ENCODE measurements at places on chromosomes 4 and X. TPM values are rescaled to one million over a fixed set of nuclear protein-coding genes. Genes with fewer than 3 reads are reported as not detected.

TRIM2 gene
- total RNA-seq, result 90.6 TPM

RAB40AL gene
- 2.3 TPM for total RNA-seq

ZNF732 gene
- 0.44 TPM for total RNA-seq

TLR2 gene
- total RNA-seq, result 13.9 TPM

NDNF gene
- total RNA-seq, result 26.3 TPM

F8 gene
- 28.2 TPM for total RNA-seq

KCNIP4 gene
- 1.7 TPM for total RNA-seq

CWH43 gene
- 17.3 TPM for total RNA-seq

AR gene
- 26.2 TPM for total RNA-seq

MMRN1 gene
- total RNA-seq, result 32.3 TPM

CYBB gene
- total RNA-seq, result 13.7 TPM

LAS1L gene
- 41.1 TPM for total RNA-seq

NPY2R gene
- not detected for total RNA-seq

C4orf17 gene
- not detected for total RNA-seq

TMEM271 gene
- total RNA-seq, result not detected

CLIC2 gene
- total RNA-seq, result 16.7 TPM

TMPRSS11B gene
- total RNA-seq, result not detected

HSD17B13 gene
- 0.31 TPM for total RNA-seq

All from ureter (tissue), 1 donor.